Activated CD8-positive, alpha-beta memory T cell treated with anti-CD3 and anti-CD28 coated beads, Interleukin-2, amount 50 U/mL, for 4 hours (primary cell): ENCODE measurements at places on chromosomes 4 and X.

DNA sequence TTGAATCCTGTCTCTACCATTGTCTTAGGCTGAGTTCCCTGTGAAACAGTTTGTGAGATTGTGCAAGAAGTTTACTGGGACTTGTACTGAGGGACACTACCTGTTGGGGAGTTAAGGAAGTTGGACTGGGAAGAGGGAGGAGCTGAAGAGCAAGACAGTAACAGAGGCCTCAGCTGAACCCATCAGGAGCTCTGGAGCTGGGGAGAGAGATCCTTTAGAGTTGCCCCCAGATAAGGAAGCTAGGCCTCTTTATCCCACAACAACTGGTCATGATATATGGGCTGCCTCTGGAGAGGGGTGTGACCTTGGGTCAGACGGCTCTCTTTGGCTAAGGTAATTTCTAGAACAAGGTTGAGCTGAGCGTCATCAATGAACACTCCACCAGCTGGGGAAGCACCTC is 137.8 kb upstream of the SLC4A4 start:
- DNase-seq = no peak

DNA sequence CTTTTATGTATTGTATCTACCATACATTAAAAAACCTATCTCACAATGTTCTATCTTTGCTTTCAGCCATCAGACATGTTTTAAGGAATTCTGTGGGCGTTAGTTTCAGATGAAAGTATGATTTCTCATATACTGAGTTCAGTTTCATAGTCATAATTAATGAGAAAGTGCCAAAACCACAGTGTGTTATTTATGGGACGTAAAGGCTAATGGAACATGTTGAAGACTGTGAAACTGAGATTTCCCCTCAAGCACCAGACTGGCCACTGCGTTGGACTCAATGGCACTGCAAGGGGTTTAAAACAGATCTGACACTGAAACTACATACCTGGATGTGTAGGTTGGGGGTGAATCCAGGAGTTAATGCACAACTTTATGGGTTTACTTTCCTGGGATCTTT is 32.0 kb downstream of the F8 start:
- no peak for DNase-seq

GRCh38 chr4:140052050-140052449 is 101.9 kb downstream of the MAML3 start:
- DNase-seq = peak; percentile 51

GRCh38 chrX:843306-843705 is 212.7 kb downstream of the SHOX start:
- DNase-seq = no peak

- DNase-seq = no peak
These were observed 27.6 kb upstream of the TMEM184C start for GRCh38 chr4:147589586-147589985.

- no peak for DNase-seq
These were observed 11.3 kb upstream of the DHX15 start for GRCh38 chr4:24595659-24596058.

DNA sequence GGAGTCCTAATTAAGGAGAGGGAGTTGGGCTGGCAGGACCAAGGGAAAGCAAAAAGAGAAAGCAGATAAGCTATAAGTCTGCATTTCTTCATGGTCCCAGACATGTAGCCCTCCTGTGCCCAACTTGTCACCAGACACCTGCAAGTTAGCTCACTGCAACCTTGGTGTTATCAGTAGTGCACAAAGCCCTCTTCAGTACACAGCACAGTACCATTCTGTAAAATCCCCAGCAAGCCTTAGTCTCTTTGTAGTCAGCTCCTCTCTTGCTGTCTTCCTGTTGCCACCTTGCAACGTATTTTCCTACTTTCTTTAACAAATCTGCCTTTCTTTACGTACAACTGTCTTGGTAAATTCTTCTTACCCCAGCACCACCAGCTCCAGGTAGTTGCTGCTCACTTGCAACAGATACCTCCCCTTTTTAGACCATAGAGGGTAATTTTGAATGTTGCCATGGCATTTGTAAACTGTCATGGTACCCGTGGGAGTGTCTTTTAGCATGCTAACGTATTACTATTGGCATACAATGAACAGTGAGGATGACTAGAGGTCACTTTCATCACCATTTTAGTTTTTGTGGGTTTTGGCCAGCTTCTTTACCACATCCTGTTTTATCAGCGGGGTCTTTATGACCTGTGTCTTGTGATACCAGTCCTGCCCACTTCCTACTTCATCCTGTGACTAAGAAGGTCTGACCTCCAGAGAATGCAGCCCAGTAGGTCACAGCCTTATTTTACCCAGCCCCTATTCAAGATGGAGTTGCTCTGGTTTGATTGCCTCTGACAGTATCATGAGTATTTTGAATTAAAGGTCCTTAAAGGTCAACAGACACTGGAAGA is 28.3 kb upstream of the AP1S2 start:
- DNase-seq = no peak

GRCh38 chrX:2931612-2932011 is 2.5 kb upstream of the ARSD start:
- no peak for DNase-seq

- DNase-seq = no peak
These were observed 114.0 kb downstream of the SPANXN4 start for GRCh38 chrX:143139681-143140080.

- DNase-seq = no peak
These were observed 8.6 kb upstream of the CCDC149 start for GRCh38 chr4:24921491-24921890.

DNA sequence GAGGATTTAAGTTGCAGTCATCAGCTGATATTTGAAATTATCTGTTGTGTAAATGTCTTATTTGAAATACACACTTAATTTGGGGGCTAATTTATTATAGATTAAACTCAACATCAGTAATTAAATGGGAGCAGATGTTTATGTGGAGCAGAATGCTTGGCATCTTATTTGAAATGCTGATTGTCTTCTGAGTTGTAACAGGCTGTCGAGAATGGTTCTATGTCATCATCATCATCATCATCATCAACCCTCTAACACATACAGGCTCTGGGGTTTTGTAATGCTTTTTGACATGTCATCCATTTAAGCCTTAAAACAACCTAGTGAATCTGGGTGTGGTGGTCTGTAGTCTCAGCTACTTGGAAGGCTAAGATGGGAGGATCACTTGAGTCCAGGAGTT is 8.2 kb downstream of the MTMR1 start:
- DNase-seq = no peak

DNA sequence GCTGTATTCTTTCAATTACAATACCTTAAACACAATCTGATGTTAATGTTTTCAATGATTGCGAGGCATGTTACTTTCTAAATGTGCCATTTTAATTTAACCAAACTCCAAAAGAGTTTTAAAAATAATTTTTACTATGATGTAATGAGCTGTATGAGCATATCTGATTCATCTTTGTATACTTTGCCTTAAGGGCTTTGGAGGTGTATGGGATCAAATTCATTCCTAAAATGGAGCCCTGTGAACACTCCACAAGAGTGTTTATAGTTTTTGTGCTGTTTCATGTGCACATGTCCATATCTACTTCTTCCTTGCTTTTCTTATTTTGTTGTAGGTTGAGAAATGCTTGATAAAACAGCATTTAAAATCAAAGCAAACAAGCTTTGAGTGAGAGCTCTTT is 82.4 kb downstream of the ATP10D start:
- DNase-seq = no peak

DNA sequence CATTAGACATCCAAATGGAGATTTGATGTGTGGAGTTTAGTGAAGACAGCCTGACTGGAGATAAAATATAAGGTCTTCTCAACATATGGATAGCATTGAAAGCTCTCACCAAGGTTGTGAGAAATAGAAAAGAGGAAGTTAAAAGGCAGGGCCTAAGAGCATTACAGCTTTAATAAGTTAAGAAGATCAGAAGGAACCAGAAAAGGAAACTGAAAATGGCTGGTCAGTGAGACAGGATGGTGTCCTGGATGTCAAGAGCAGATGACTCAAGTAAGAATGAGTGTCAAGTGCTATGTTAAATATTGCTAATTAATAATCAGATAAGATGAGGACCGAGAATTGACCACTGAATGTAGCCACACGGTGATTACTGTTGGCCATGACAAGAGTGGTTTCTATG is 642.9 kb downstream of the STPG2 start:
- no peak for DNase-seq

DNA sequence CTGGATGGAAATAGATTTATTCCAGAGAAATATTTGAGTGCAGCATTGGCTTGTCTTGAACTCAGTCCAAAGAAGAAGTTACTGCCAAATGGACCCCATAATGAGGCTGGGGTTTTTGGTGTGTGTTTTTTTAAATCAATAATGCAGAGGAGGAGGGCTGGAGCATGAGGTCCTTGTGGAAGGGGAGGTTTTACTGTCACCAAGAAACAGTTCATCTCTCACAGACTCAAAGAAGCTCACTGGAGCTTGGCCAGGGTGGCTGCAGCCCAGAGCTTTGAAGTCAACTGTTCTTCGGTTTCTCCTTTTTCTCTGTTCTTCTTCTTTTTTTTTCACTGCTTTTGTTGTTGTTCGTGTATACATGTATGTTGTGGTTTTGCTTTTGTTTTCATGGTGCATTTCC is 377.7 kb downstream of the FBXW7 start:
- no peak for DNase-seq

DNA sequence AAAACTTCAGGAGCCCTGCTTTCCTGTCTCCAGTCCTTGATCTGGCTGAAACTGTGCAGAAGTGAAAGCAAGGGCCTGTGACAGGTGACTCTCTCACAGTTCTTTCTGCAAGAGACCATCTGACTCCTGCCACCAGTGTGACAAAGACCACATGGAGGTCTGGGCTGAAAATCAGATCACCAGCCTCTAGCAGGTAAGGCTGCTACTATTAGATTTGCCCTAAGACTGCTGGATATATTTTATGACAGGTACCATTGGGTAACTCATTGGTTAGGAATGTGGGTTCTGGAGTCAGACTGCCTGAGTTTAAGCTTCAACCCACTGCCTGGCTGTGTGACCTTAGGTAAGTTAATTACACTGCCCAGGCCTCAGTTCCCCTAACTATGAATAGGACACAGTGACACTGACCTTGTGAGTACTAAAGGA is 163.3 kb upstream of the SLC7A11 start:
- DNase-seq = no peak

DNA sequence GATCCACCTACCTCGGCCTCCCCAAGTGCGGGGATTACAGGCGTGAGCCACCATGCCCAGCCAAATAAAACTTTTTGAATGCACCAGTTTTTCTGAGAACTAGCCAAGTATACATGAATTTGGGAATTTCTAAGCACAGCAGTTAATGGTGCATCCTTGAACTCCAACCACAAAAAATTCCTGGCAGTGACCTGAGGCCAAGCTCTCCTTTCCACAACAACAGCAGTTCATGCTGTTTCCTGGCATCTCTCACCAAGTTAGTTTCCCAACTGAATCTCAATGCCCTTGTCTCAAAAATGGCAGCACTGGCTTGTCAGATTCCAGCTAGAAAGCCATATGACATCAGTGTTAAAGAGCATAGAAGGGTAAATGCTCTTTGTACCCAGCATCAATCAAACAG is 15.9 kb upstream of the XKRX start:
- no peak for DNase-seq

- DNase-seq = no peak
These were observed 35.3 kb downstream of the NALF2 start for GRCh38 chrX:69539437-69539836.

DNA sequence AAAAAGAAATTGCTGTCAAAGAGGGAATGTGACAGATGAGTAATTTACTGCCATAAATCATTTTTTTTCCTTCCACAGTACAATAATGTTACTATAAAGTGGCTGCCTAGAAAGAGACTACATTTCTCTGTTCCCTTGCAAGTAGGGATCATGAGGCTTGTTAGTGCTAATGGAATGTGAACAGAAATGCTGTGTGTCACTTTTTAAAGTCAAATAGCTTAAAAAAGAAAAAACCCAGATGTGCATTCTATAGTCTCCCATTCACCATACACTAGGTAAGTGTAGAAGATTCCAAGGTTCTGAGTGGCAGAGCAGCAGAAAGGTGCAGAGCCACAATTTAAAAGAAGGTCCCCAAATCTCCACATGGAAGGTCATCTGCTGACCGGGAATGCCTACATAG is 328.4 kb downstream of the CAMK2D start:
- DNase-seq = no peak

- no peak for DNase-seq
These were observed 24.5 kb upstream of the WDR1 start for GRCh38 chr4:10140866-10141759.
